ENCODE measurements at places on chromosomes 6 and 20.

GRCh38 chr6:87237804-87238203 is 82.4 kb downstream of the ZNF292 start:
- DNase-seq, result no peak

GRCh38 chr6:103140308-103141027 is 1719.3 kb downstream of the HACE1 start:
- no peak for DNase-seq

- no peak for DNase-seq
Observed at GRCh38 chr6:31898383-31899011, 999 bp upstream of the EHMT2 start.

DNA sequence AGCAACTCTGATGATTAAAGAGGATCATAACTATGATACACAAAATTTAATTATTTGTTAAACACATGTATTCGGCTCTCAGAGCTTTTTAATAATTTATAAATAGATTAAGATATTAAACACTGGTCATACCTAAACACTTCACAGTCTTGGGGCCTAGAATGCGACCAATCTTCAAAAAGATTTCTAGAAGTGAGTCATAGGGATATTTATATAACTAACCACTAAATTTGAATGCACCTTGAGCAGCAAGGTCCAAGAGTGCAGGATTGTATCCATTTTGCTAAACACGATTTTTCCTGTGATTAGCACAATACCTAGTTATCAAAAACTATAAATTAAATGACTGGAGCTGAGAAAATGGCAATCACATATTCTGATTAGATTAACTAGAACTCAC is 709.3 kb downstream of the EPHA7 start:
- DNase-seq, result no peak

- DNase-seq, result no peak
Observed at GRCh38 chr6:104990085-104990484, 33.2 kb downstream of the LIN28B start.

- no peak for DNase-seq
Observed at GRCh38 chr6:109513571-109514071, 30.6 kb upstream of the ZBTB24 start.

GRCh38 chr6:159966981-159967380 is 1.9 kb upstream of the IGF2R start:
- no peak for DNase-seq

GRCh38 chr6:137016356-137016755 is 28.4 kb downstream of the IL20RA start:
- DNase-seq, result no peak

All from stimulated activated CD8-positive, alpha-beta memory T cell treated with anti-CD3 and anti-CD28 coated beads, Interleukin-4, amount 100 ng/mL, for 24 hours (primary cell).